Calu3 (cell line): ENCODE measurements at places on chromosomes 16 and 17.

GRCh38 chr17:64773386-64773835 lies 111.3 kb upstream of the SMURF2 start:
- DNase-seq: no peak

- no peak for DNase-seq
These were observed 504.2 kb upstream of the PSMD7 start for GRCh38 chr16:73792199-73793020.

DNA sequence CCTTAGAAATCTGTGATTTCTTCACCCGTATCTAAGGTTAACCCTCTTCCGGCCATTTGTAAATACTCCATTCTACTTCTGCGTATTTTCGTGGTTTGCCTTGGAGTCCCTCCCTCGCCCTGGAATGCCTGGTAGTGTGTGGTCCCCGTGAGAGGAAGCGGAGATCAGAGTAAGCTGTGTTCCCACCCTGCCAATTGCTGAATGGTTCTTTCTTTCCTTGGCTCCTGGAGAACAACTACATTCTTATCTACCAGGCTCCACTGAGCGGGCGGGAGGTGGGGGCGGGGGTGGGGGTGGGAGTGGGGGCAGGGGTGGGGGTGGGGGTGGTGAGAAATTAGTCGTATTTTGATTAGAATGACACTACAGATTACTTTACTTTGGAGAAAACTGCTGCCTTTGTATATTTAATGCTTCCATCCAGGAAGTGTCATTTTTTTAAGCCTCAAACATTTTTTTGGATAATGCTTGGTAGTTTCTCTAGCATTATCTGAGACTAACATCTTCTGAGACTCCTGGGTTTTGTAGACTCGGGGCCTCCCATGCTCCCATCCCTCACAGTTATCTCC lies 20.9 kb upstream of the FASN start:
- no peak for DNase-seq

- DNase-seq: no peak
These were observed 541 bp downstream of the ACACA start for GRCh38 chr17:37405955-37406634.

DNA sequence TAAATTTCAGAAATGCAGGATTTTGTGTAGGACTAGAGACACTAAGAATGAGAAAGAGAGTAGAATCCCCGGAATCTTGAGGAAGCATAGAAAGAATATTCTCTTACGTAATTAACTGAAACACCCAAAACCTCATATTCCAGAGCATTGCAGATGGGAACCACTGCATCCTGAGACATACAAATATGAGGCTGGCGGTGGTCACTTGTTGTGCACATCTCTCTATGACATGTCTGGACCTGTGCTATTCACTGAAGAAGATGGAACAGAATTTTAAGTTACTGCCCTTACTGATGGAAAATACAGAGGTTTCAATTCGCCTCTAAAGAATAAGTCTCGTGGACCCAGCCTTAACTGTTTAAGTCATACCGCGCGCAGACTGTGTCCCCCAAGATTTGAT lies 806 bp downstream of the RAD51C start:
- no peak for DNase-seq

- no peak for DNase-seq
These were observed 936.1 kb upstream of the SOX9 start for GRCh38 chr17:71184716-71185115.

- no peak for DNase-seq
These were observed 141.6 kb downstream of the HS3ST2 start for GRCh38 chr16:22955461-22956070.
